ENCODE measurements at places on chromosomes 12 and 14.

DNA sequence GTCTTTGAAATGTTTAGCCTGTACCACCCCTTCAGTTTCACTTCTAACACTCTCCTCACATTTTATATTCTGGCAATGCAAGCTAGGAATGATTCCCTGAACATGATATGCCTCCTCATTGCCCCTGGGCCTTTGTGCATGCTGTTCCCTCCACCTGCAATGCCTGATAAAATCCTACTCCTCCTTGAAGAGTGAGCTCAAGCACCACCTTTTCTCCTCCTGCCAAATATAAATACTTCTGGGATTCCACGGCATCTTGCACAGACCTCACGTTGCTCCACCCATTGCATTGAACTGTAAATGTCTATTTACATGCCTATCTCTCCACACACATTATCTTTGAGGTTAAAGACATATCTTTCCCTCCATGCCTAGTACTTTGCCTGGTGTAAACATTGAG is 21.1 kb downstream of the NKX2-1 start:
- DNase-seq: no peak

- DNase-seq: no peak
Observed at GRCh38 chr12:68111995-68112394, 47.5 kb downstream of the IFNG start.

- DNase-seq: peak; percentile 88
Observed at GRCh38 chr12:105083551-105084105, 630 bp downstream of the ALDH1L2 start.

DNA sequence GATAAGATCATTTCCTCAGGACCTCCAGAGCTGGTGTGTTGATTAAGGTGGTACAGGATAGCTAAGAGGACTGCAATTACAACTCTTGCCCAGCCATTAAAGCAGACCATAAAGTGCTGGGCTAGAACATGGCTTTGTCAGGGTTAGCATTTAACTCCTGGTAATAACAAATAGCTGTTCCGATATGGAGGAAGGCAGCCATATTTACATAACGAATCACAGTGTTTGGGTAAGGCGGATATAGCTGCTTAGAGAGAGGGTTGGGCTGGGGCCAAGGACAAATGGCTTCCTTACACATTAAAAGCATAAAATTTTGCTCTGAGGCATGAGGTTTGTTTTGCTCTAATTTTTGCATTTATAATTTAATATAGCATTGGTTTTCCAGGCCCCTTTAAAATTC is 297.7 kb upstream of the DDHD1 start:
- peak; percentile 42 for DNase-seq

- DNase-seq: no peak
Observed at GRCh38 chr12:3389986-3390385, 101.0 kb upstream of the PRMT8 start.

GRCh38 chr14:99733540-99734405 is 49.7 kb downstream of the CYP46A1 start:
- DNase-seq: no peak

DNA sequence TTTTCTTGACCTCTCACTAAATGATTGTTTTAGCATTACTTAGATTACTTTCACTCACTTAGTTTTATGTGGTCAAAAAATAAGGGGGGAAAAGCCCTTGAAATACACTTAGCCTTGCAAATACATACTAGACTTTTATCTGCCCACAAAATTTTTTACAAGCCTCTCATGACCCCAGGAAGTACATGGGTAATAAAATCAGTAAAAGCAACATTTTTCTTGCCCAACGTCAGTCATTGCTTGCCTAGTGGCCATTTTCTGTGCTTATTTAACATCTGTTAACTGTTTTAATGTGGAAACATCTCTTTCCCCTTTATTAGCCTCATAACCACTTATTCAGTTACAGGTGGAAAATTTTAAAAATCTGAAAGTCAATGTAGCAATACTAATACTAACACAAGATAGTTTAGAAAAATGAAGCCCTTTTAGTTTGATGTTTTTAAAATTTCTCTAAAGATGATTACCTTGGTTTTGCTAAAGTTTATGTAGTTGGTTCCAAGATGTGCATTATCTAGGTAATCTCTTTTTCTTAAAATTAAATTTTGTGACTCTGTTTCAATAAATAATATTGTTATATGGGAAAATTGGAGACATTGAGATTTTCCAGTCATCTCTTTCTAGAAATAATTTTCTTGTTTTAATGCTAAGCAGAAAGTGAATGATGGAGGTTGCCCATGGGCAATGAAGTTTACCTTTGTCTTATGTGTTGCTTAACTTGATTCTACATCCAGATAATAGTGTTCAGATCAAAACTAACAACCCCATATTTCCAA is 175.5 kb downstream of the TMTC2 start:
- DNase-seq: peak; percentile 25

DNA sequence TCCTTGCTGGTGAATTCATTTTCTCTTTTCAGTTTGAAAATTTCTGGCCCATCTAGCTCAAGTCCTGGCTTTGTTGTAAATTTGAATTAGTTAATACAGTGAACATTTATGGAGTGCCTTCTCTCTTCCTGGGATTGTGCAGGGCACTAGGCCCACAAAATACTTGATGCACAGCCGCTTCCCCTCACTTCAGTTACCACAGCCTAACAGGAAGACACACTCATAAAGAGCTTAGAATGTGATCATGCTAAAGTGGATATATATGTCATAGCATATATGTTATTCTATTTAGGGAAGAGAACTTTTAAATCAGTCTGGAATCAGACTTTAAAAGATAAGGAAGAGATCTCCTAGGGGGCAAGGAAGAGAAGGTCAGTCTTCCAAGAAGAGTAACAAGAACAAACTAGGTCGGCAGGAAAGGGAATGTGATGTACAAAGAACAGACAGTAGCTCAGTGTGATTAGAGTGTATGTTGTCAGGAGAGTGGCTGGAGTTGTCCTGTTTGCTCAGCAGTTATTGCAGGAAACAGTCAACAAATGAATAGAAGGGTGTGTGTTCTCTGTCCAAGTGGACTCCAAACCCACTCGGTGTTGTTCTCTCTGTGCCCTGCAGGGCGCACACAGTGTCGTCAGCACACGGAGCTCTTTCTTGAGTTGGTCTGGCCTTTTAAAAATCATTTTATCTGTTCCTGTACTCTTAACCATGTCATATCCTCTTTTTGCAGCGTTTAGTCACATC is 74.4 kb downstream of the DAAM1 start:
- no peak for DNase-seq

DNA sequence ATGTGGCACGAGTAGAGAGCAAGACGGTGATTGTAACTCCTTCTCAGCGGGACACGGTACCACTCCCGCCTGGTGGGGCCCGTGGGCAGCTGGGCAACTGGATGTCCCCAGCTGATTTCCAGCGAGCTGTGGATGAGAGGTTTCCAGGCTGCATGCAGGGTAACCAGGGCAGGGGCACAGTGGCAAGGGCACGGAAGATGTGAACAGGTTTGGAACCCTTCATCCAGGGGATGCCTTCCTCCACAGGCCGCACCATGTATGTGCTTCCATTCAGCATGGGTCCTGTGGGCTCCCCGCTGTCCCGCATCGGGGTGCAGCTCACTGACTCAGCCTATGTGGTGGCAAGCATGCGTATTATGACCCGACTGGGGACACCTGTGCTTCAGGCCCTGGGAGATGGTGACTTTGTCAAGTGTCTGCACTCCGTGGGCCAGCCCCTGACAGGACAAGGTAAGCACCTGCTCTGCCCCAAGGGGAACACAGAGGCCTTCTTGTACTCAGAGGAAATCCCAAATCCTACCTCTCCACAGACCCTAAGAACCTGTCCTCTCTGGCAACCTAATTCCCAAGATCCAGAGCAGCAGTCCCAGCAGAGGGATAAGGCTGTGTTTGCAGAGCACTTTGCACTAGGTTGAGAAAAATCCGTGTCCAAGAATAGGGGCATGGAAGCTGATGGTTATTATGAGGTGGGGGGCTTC is 4.3 kb downstream of the PCK2 start:
- no peak for DNase-seq

DNA sequence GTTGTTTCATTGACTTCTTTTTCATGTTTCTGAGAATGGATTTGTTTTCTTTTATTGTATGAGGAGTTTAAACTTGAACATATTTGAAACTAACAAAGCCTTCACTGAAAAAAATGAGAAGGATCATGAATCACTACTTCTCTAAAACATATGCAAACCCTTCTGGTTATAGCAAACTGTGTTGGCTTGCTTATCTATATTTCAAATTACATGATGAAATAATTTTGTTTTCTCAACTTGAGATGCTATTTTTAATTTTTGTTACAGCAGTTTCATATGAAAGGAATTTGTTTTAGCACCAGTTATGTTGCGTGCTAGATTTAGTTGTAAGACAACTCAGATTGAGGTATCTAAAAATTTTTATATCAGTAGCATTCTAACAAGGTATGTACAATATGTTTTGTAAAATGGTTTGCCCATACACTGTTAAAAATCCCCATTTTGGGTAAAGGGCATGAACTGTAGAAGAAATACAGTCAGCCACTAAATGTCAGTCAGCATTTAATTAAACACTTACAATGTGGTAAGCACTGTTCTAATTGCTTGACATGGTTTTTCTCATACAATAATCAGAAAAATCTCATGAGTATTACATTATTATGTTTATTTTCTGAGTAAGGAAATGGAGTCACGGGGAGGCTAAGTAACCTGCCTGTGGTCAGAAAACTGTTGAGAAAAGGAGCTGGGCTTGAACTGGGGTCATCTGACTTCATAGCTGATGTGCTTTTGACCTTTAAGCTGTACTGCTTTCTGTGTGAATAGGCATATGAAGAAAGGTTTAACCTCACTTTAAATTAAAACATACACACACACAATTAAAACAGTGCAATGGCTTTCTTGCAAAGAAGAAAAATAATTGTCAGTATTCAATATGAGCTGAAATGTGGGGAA is 105.7 kb downstream of the PLEKHA5 start:
- peak; percentile 75 for DNase-seq

DNA sequence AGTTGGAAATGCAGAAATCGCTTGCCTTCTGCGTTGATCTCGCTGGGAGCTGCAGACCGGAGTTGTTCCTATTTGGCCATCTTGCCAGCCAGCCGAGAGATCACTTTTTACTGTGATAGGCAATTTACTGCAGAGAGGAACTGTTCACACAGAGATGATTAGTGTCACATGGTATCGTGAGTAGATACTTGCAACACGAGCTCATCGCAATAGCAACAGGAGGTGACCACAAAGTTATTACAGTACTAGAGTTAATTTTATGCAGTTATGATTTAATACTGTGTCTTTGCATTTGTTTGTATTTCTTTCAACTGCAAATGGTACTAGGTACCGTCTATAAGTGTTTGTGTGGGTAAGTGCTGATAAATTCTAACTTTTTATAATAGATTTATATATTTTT is 27.8 kb downstream of the NOPCHAP1 start:
- DNase-seq: peak; percentile 16

- no peak for DNase-seq
Observed at GRCh38 chr12:93441081-93441616, 598 bp downstream of the UBE2N start.

- peak; percentile 99 for DNase-seq
Observed at GRCh38 chr12:127284870-127285431, 982.0 kb upstream of the TMEM132C start.
